ENCODE measurements at places on chromosomes 4 and X. TPM values are rescaled to one million over a fixed set of nuclear protein-coding genes. Genes with fewer than 3 reads are reported as not detected.

Gene AP1AR
- total RNA-seq: 56.7 TPM

Gene TLR8
- total RNA-seq: not detected

Gene BEX1
- not detected for total RNA-seq

GRCh38 chr4:118942465-118942864 lies 53.8 kb downstream of the SYNPO2 start:
- DNase-seq: no peak

DNA sequence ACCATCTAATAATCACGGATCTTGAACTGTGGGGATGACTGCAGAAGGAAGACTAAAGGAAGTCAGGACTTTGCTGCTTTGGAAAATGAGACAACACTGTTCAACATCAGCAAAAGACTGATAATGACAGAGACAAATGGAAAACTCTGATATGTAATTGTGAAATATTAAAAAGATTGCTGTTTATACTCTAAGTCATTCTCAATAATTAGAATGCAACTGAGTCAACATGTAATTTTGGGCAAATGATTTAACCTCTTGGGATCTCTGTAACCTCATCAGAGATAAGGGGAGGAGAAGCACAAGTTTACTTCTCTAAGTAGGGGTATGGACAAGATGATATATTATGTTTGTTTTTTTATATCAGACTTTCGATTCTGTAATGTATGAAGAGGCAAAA lies 121.9 kb downstream of the GASK1B start:
- DNase-seq: no peak

Data from HCT116 (cell line).